A172 (cell line): ENCODE measurements at places on chromosomes 4 and X. TPM values are rescaled to one million over a fixed set of nuclear protein-coding genes. Genes with fewer than 3 reads are reported as not detected.

The RHOH gene
- total RNA-seq, result not detected in 2 replicates

The PPEF2 gene
- not detected in 2 replicates for total RNA-seq

DNA sequence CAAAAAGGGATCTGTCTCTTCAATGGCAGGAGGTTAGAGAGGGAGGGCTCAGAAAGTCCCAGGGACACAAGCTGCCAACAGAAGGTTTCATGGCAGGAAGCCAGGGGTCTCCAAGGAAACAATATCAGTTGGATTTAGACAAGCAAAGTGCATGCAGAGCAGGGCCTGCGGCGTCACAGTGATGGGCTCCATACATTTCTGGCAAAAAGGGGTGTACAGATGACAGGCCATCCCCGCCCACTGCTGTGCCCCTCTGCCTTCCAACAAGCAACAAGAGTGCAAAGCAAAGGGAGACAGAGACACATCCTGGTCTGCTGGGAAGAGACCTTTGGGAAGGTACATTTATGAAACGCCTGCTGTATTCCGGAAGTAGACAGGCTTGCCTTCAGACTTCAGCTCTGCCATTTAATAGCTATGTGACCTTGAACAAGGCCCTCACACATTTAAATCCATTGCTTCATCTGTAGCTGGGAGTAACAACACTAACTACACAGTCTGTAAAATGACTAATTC lies 121.2 kb downstream of the AFAP1 start:
- no peak for DNase-seq

DNA sequence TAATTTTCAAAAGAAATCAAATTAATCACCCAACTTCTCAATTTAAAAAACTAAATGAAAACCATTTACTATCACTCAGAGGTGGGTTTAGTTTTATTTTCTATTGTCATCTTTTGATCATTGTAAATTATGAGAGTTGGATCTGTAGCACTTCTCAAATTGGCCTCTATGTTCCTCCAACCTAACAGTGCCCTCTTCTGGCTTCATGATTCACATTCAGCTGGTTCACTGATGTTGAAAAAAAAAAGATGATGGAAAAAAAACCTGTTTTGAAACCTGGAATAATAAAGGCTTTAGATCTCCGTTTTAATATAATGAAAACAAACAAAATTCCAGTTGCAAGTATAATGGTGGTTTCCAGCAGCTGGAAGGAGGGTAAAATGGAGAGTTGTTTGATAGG lies 2.4 kb upstream of the NBDY start:
- DNase-seq, result peak; percentile 27

The CT45A5 gene
- not detected in 2 replicates for total RNA-seq

DNA sequence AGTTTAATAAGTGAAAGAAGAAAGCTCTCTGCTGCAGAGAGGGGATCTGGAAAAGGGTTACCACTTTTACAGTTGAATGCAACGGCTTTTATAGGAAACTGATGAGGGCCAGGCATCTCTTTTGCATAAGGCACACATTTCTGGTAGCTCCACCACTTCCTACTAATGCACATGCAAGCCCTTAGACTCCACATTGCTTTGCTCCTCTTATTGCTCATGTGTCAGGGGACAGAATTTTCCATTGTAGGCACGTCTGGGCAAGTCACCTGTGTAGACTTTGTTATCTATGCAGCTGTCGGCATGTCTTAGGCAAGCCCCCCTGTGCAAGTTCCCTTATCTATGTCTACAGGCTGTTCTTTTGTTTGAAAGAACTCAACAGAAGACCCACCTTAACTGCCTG lies 294.6 kb upstream of the STS start:
- no peak for DNase-seq
